Aorta (tissue), 5 donors: ENCODE measurements at places on chromosomes 5 and 9. TPM values are rescaled to one million over a fixed set of nuclear protein-coding genes. Genes with fewer than 3 reads are reported as not detected.

Gene ELP1
- total RNA-seq: 19.5 TPM

Gene FGD3
- total RNA-seq: 13.4 TPM

Gene ADRA1B
- 5.4 TPM for total RNA-seq

Gene PFN3
- not detected for total RNA-seq

DNA sequence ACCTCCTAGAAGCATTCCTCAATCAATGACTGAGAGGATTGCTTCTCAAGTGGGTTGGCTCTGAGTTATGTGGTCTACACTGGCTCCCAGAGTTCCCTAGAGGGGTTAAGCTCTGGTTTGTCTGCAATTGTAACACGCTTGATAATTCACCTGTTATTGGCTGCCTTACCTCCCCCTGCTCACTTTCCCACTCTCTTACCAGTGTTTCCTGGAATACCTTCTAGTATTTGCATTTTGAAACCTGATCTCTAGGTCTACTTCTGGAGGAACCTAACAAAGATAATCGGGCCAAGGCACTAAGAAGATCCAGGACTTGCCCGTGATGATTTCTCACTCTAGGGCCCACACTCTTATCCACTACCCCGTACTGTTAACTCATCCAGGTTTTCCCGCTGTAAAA lies 110.1 kb upstream of the MAP3K1 start:
- no peak for DNase-seq

- DNase-seq: no peak
Observed at GRCh38 chr5:57436586-57436985, 46.0 kb downstream of the ACTBL2 start.

- no peak for DNase-seq
Observed at GRCh38 chr5:17680737-17681136, 46.5 kb downstream of the TAF11L14 start.

GRCh38 chr9:16010221-16010620 lies 457.4 kb downstream of the CCDC171 start:
- DNase-seq: no peak

DNA sequence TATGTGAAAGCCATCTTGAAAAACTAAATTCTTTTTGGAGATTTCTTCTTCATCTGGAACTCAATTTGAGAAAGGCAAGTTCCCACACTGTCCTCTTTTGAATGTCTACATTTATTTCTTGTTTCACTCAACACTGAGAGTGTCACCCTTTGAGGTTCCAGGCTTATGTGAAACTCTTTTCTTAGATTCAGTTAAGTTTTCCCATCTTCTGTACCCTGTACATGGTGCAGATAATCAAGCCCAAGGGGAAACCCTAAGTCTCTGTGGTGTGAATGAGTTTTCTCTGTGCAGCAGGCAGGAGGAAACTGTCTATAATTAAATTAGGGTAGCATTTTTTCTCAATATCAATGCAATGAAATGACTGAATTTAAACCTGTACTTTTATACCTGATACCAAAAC lies 72.3 kb upstream of the PRLR start:
- DNase-seq: no peak

DNA sequence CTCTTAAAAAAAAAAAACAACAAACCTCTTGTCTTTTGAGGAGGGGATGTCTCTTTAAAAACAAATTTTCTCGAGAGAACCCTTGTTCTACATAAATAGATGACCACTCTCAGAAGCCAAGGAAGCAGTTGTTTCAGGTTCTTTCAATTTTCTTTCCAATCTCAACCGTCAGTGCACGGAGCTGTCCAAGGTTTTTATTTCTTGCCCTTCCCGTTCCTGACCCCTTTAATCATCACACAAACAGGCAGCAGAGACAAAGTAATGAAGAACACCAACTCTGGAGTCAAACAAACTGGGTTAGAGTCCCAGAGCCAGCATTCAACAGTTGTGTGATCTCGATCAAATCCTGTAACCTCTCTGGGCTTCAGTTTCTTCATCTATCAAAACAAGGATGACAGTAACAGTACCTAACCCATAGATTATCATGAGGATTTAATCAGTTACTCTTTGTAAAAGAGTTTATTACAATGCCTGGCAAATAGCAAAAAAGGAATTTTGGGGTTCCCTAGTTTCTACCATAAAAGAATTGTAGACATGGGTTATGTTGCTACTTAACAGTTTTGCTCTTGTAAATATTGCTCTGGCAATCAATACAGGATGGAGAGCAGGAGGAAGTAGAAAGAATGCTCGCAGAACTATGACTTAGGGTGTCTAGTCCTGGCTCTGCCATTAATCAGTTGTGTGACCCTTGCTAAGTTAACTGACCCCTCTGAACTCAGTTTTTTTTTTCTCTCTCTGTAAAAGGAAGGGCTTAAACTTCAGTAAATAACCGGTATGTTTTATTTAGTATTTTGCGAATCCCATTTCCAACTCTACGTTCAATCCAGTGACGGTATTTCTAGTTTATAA lies 1.0 kb upstream of the NIM1K start:
- no peak for DNase-seq

- no peak for DNase-seq
Observed at GRCh38 chr5:16980983-16981382, 44.9 kb upstream of the MYO10 start.

DNA sequence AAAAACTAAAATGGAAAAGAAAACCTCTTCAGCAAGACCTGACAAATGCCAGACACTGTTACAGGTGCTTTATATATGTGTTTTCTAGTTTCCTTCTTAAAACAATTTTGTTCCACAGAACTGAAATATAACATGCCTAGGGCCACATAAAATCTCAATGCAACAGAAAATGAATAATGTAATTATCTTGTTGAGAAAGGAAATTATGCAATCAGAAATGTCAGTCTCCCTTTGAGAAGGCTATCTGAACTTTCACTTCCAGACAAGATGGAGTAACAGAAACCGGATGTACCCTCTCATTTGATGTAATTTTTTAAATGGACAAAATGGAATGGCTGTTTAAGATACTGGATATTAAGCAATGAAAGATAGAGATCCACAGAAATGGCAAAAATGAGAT lies 79.2 kb downstream of the AGTPBP1 start:
- DNase-seq: no peak

DNA sequence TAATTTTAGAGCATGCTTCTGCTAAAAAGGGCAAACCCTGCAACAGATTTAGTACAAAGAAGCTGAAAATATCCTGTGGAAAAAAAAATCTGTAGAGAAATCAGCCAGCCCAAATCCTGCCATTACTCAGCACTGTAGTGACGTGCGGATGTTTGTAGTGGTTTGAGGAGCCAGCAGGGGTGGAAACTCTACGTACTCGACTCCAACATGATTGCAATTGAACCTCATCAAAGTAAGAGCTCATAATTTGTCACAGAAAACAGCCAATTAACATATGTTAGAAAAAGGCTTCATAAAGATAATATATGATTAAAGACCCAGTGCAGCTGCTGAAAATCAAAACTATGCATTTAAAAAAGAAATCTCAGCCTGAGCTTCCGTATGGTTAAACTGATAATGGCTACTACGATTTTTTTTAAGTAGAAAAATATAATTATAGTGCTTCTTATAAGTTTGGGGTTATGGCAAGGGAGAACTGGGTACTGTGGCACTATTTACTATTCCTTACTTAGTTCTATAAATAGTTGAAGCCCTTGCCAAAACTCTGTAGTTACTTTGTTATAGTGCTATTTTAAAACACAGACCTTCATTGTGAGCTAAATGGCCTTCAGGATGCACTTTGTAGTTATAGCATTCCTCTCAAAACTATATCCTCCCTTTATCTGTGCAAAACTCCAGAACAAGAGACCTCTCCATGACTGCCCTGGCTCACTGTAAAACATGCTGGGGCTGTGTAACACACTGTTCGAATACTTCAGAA lies 49.4 kb downstream of the MEF2C start:
- peak; percentile 58 for DNase-seq

- peak; percentile 80 for DNase-seq
Observed at GRCh38 chr9:72363908-72364678, 915 bp downstream of the ZFAND5 start.

DNA sequence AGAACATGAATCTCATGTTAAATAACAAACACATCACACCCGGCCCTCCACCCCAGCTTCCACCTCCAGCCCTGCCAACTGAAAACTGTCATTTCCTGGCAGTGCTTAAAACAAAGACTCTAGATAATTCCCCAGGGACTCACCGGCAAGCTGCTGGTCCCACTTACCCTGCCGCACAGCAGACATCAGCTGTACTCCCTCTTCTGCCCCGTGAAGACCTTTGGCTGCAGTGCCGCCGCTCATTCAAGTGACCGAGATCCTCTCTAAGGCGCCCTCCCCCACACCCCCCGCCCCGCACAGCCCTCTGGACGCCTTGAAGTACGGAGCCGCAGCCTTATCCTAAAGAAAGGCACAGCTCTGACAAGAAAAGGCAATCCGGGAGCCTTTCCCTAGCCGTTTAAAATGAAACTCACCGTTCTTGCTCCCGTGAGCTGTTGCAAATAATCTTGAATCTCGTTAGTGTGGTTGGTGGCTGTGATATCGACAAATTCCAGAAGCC lies 434 bp downstream of the GLRX start:
- DNase-seq: peak; percentile 74

- no peak for DNase-seq
Observed at GRCh38 chr5:33166522-33166921, 274.2 kb upstream of the TARS1 start.

DNA sequence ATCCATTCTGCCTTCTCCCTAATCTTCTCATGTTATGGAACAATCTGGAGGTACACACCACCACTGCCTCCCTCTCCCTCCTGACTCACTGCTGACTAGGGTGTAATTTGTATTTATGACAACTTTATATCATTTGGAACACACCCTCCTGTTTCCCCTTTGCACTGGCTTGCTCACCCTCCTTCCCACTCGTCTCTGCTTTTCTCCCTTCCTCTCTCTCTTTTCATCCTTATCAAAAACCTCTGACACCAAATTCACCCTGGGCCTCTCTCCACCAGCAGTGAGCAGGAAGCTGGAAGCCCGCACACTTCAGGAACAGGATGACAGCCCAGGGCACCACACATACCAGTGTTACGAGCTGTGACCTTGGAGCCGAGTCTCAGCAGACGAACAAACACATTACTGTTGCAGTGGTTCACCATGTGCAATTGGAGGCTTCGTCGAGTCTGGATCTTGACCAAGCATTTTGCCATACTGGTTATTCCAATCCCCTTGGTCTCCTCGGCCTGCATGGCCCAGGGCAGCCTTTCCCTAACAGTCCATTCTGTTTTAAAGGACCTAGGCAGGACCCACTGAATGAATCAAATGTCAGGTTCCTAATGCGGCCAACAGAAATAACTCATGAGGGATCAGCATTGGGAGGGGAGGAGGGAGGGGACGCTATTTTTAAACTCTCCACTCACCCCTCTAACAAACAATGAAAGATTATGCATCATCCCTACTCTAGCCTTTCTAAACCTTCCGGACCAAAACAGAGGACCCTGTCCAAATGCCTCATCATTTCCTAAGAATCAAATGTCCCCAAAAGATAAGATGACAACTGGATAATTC lies 203.9 kb upstream of the RASEF start:
- DNase-seq: no peak

- no peak for DNase-seq
Observed at GRCh38 chr9:103755986-103756385, 338.1 kb upstream of the SMC2 start.

GRCh38 chr5:148372166-148372725 lies 11.5 kb upstream of the FBXO38 start:
- DNase-seq: no peak

DNA sequence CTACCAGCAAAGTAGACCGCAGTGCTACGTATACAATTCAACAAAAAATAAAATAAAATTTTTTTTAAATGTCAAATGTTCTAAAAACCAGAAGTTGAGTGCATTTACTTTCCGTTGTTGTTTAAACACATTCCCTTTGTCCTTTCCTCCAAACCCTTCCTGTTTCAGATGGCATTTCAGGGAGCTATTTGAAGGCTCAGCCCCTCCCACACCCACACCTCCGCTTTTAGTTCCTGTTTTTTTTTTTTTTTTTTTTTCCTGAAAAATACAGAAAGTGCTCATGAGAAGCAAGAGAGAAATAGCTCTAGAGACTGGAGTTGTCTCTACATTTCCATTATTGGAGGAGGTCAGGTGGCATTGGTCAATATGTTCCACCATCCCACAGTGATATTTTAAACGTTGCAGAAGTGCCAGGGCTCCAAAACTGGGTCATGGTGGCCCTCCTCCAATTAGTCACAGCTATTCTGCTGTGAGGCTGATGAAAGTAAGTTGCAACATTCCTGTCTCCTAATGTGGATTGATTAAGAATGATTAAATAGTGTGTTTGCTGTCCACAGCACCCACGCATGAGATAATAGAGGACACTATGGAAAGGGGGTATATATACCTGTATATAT lies 106.9 kb downstream of the GABRG2 start:
- DNase-seq: no peak

DNA sequence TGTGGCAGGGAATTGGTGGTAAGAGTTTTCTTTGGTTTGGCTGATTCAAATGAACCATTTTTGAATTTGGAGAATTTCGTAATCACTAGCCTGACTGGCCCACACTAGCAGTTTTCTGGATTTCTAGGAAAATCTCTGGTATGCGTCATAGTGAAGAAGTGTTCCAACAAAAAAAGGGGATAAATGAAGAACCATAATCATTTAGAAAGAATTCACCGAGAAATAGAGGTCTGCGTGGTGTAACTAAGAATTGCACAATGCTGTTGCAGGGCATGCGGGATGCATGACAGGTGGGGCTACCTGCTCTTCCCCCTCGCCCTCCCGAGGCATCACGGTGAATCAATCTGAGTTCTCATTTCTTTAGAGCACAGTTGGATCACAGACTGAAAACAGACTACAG lies 232.3 kb upstream of the PAPPA start:
- DNase-seq: no peak

DNA sequence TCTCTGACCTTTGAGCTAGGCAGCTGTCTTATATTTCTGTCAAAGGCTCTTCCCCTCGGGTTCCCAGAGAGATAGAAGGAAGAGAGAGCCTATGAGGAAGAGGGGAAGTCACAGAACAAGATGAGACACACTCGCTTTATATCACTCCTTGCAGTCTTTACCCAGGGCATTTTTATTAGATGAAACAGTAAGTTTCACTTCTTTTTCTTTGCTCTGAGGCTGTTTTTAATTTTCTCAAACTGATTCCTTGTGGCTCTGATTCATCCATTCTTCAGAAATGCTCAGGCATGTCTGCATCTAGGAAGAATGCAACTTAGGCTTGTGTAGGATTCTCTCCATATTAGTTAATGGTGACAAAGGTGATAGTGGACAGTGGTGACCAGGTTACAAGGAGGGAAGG lies 132.9 kb upstream of the CHD1 start:
- no peak for DNase-seq

GRCh38 chr9:128893354-128893753 lies 11.4 kb downstream of the LRRC8A start:
- DNase-seq: no peak

- no peak for DNase-seq
Observed at GRCh38 chr9:72134801-72135200, 14.4 kb upstream of the GDA start.

GRCh38 chr5:178194026-178194425 lies 6.9 kb upstream of the GMCL2 start:
- DNase-seq: no peak
